Large intestine (tissue), 12 donors: ENCODE measurements at places on chromosomes 1 and 21. TPM values are rescaled to one million over a fixed set of nuclear protein-coding genes. Genes with fewer than 3 reads are reported as not detected.

- DNase-seq: no peak
Observed at GRCh38 chr1:183304440-183305107, 113.6 kb downstream of the NMNAT2 start.

DNA sequence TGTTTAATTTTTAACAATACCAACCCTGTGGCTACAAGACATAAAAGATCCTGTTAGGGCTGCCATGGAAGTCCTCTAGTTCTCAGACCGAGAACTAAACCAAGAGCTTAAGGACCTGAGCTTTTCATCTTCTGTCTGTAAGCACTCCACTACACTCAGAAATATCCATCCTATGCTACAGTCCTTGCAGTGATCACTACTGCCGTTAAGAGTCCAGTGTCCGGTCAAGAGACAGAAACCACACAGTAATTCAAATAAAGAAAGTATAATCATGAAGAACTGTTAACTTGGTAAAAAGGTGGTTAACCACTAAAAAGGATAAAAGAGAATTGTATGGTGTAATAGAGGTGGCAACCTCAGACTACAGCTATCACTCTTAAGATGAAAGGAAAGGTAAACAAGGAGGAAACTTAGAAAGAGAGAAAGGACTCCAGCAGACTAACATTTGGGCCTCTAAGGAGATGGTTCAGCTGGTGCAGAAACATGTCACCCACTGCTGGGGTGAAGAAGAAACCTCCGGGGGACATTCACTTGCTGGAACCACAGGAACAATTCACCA lies 22.1 kb upstream of the PRDX6 start:
- no peak for DNase-seq

DNA sequence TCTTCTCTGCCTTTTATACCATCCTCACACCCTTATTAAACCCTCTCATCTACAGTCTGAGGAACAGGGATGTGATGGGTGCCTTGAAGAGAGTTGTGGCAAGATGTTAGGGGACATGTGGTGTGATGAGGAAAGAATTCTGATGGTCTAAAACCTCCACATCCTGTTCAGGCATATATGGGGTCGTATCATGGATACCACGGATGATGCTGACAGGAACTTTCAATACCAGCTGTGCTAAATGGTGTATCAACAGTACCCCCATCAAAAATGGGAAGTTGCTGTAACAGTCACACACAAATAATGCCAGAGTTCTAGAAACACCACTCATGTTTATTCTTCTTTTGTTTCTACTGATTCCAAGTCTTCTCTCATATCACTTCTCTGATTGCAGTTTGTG lies 12.9 kb downstream of the OR2T6 start:
- DNase-seq: no peak

GRCh38 chr1:78839704-78840277 lies 166.7 kb downstream of the ADGRL4 start:
- DNase-seq: no peak

DNA sequence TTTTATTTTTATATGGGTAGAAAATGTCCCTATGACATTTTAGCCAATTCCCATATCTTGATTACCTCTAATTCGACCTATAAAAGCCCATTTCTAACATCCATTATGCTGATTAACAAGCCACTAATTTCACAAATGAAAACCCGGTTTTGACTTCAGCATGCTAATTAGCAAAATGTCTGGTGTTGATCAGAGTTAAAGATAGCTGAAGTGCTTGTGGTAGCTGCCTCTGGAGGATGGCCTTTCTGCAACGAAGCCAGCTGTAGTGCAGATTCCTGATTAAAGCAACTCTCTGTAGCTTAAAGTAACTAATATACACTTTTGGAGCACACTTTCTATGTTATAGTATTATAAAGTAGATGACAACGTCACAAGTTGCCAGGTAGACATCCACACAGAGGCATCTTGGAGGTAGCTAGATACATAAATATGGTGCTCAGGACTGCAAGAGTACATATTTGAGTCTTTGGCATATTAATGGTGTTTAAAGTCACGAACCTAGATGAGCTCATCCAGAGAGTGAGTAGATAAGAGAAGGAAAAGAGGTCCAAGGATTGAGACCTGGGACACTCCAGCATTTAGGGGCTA lies 239.5 kb downstream of the BRINP2 start:
- DNase-seq: no peak

- DNase-seq: no peak
Observed at GRCh38 chr1:21517161-21517589, 8.0 kb downstream of the ALPL start.

GRCh38 chr21:44822484-44823178 lies 4.8 kb upstream of the SUMO3 start:
- DNase-seq: no peak

DNA sequence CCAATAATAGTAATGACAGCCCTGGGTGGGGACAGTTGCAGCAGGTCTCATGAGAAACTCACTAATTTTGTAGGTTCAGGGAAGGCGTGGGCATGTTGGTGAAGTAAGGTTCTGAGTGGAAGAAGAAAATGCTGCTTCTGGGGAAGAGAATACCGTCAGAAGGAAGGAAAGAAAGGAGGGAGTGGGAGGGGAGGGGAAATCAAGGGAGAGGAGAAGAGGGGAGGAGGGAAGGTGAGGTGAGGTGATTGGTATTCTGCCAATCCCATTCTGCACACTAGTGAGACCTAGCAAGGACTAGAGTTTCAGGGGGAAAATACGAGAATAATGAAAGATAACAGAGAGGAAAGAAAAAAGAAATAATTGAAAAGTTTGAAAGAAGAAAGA lies 32.4 kb upstream of the MGST3 start:
- DNase-seq: no peak

- no peak for DNase-seq
Observed at GRCh38 chr21:31030367-31031106, 7.7 kb downstream of the KRTAP19-8 start.

DNA sequence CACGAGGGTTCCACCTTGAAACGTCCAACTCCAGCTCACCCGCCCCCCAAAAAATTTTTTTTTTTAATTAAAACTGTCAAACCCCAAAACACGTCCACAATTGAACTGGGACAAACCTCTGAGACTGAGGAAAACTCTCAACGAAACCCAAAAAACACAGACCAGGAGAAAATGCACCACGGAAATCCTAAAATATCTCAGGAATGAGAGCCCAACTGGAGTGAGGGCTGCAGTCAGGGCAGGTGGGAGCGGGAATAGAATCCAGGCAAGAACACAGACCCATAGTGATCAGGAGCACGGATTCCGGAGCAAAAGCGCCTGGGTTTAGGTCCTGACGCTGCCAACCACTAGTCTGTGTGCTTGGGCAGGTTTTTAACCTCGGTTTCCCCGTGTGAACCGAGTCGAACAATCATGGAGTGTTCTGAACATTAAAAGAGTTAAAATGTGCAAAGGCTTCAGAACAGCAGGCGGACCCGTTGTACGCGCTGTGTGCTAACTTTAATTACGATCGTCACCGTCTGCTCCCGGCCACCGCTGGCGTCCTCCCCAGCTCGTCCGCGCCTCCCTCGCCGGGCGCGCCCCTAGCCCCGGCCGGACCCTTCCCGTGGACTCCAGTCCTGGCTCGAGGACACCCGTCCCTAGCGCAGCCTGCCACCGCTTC lies 624 bp downstream of the ARHGAP29 start:
- peak; percentile 9 for DNase-seq

DNA sequence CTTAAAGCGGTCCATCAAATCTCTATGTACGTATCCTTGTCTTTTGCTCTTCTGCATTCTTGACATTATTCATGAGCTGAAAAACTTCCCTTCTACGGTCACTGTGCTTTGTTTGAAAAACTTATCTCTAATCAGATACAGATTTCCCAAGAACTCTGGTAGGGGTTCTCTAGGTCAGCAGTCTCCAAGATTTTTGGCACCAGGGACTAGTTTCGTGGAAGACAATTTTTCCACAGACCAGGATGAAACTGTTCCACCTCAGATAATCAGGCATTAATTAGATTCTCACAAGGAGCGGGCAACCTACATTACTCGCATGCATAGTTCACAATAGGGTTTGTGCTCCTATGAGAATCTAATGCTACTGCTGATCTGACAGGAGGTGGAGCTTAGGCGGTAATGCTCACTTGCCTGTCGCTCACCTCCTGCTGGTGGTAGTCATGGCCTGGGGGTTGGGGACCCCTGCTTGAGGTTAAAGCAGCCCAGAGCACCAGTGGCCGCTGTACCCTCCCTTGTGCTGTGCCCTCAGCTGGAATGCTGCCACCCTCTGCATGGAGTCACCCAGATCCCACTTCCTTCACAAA lies 30.8 kb downstream of the AK2 start:
- no peak for DNase-seq

DNA sequence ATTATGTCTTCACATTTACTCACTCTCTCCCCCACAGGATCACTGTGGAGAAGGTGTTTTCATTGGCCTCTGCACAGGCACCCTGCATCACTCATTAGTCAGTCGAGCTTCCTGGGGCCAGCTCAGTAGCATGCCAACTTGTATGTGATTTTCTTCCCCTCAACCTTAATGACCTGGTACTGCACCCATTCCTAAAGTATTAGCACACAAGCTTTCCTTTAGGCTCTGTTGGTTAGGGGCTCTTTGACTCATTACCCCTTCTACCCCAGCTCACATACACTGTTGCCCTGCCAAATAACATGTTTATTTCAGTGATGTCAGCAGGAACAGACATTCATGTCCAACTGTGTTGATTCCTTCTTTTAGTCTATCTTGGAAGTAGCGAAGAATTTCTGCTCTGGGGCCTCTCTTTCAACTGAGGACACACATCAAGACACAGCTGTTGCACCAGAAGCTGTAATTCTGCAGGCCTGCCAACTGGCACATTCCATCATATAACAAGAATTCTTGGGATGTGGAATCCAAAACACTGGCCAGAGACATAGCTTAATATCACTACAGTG lies 603.5 kb upstream of the ADAMTS5 start:
- peak; percentile 33 for DNase-seq

GRCh38 chr1:1547011-1547410 lies 6.6 kb upstream of the TMEM240 start:
- DNase-seq: no peak

- no peak for DNase-seq
Observed at GRCh38 chr1:70486676-70487458, 75.8 kb downstream of the CTH start.

DNA sequence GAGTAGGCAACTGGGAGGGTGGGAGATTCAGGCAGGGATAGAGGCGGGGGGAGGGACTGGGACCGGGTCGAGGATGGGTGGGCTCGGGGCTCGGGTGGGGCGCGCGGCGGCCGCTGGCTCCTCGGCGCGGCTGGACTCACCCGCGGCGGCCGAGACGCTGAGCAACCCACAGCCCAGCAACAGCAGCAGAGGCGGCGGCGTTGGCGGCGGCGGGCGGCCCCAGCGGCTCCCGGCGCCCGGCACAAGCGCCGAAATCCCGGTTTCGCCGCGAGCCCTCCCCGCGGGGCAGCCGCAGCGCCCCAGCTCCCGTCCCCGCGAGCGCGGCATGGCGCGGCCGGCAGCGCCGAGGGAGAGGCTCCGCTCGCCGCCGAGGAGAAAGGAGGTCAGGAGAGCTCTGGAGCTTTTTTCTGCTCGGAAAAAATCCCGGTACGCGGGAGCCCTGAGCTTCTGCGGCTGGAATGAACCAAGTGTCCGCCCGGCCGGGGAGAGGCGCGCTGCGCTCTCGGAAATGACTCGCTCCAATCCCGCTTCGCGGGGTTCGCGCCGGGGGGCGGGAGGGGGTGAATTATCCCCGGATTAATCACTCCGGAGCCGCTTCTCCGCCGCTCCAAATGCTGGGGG lies at the start of gene CSMD2:
TSS of gene CSMD2 (minus strand) at position 460 of the 621 bp plus-strand sequence. CDS start at position 327, 133 bp downstream.
- DNase-seq: no peak

DNA sequence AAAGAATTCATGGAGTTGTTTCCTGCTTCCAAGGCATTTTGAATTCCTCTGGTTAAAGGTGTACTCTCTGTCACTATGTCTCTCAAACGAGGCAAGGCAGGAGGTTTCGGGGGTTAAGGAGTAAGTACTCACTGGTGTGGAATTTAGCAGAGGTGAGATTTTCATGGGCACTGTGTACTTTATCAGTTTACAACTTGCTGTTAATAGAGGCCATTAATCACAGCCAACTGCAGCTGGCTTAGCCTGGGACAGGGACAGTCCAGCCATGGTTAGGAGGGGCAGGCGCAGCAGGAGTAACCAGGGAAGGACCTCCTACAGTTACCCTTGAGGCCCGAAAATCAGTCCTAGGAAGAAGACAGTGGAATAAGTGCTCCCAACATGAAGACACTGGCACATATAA lies 18.1 kb upstream of the TMEM9 start:
- no peak for DNase-seq

DNA sequence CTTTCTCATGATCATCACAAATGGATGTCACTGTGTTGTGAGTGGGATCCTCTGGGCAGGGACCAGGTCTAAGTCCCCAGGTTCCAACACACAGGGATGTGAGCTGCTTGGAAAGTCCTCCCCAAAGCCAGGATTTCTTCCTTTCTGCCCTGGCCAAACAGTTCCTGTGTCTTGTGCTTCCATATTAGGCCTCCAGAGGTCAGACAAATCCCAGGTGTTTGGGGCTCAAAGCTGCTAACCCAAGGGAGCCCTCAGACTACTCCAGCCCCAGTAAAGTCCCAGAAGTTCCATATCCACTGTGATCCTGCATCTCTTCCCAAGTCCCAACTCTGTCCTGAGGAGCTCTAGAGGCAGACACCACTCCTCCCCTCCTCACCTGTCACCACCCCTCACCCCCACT lies 27.7 kb upstream of the MAGOH start:
- no peak for DNase-seq

DNA sequence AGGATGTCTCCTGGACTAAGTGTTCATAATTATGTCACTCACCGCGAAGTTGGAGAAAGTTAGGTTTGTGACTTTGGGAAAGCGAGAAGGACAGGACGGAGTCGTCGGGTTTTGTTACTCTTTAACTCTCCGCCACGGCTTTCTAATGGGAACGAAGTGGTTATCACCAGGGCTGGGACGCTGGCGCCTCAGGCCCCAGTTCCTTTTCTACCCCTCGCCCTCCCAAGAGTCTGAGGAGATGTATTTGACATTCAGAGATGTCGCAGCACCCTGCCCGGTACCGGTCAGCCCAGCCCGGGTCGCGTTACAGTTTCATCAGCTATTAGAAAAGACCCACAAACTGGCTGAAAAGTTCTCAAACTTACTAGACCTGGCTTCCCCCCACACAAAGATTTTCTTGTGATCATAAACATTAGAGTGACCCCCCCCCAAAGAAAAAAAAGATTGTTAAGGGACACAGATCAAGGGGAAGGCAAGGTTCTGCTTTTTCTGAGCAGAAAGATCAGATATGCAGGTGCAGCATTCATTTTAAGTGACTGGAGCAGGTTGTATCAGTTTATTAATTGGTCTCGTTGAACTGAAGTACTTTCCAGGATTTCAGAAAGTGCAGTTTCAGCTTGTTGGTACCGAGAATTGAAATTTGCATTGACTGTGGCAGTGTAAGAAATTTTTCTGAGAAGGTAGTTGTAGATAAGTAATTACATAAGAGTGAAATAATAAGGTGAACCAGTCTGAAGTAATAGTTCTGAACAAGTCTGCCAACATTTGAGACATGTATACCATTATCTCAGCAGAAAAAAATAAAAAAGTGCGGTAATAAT lies 859 bp upstream of the ZBTB18 start:
- DNase-seq: no peak

The GNB1 gene
- polyA plus RNA-seq: 226 TPM

The TFF1 gene
- 4.9 TPM for polyA plus RNA-seq

The KLF17 gene
- 0.04 TPM for polyA plus RNA-seq

The FALEC gene
- polyA plus RNA-seq: 0.31 TPM

The LIX1L gene
- 12.0 TPM for polyA plus RNA-seq

The TDRD10 gene
- polyA plus RNA-seq: 1.8 TPM
